Endothelial cell of umbilical vein (primary cell): ENCODE measurements at places on chromosomes 4 and X. TPM values are rescaled to one million over a fixed set of nuclear protein-coding genes. Genes with fewer than 3 reads are reported as not detected.

DNA sequence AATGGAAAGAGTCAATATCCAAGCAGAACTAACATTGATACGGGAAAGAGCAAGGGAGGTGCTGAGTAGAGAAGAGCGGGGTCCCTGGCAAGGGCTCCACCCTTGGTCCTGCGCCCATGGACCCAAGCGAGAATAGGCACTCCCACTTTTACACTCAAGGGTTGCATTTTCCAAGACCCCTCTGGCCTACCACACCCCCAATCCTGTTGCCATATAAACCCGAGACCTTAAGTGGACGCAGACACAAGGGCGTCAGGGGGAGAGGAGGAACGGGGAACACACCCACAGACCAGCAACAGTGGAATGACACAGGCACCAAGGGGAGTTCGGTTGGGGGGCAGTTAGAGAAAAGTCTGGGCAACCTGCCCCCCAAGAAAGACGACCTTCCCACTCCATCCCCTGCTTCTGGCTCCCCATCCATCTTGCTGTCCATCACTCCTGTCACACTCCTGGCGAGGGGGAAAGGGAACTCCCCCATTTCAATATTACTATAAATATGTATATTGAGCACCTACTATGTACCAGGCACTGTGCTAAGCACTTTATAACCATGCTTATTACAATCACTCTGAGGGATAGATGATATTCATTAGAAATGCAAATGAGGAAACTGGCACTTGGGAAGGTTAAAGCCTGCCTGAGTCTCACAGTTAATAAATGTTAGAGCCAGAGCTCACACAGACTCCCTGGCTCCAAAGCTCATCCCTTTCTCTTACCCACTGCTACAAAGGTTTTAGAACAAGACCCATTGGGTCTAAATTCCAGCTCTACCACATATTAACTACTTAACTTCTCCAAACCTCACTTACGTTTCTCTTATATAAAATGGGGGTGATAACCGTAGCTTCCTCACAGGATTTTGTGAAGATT is 51.7 kb downstream of the SCD5 start:
- H3K27me3 ChIP-seq: no peaks in the 10 kb centered on the region
- H3K4me3 ChIP-seq: no peak overlapping the region
- H3K27ac ChIP-seq: no peak overlapping the region
- H3K4me1 ChIP-seq: no peaks in the 10 kb centered on the region
- no peak for DNase-seq

DNA sequence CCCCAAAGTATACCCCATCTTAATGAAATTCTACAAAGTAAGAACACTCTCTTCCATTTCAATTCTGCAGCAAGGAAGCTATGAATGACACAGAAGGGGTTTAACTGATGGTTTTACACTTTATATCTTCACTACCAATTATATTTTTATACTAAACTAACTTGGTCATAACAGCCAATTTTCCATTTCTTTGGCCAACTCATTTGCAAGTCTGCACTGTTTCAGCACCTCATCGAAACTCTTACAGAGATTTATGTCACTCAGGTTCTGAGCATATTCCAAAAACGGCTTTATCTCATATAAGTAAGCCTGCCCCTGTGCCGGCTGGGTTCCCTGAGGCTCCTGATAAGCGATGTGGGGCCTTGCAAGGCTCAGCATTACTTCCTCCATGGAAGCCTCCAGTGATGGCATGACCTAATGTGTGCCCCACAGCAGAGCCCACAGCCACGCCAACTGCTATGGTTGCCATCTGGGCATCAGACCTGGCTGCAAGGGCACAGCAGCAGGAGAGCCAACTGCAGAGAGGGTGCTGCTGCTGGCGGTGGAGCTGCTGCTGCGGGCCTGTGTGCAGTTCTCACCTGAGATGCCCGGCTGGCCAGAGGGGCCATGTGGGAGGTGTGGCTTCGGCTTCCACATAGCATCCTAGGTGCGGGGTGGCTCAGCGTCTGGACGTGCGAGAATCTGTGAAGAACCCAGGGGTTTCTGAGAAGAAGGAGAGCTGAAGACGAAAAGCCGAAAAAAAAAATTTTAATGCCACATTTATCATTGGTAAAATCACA is 13.4 kb upstream of the IBSP start:
- no peak for DNase-seq
- peaks cover 2% of the 10 kb centered on the region for H3K27me3 ChIP-seq
- no peaks in the 10 kb centered on the region for H3K4me1 ChIP-seq

GRCh38 chrX:11533199-11533651 is 132.5 kb downstream of the ARHGAP6 start:
- no peaks in the 10 kb centered on the region for H3K27me3 ChIP-seq
- no peak overlapping the region for H3K4me3 ChIP-seq
- no peak overlapping the region for H3K27ac ChIP-seq
- DNase-seq: peak; percentile 67

GRCh38 chr4:89305712-89306437 is 1.7 kb downstream of the GPRIN3 start:
- H3K27ac ChIP-seq: no peak overlapping the region
- peaks cover 9% of the 10 kb centered on the region for H3K4me1 ChIP-seq
- H3K27me3 ChIP-seq: no peaks in the 10 kb centered on the region

Gene KDR
- total RNA-seq: 139 and 145 TPM in 2 replicates
